ENCODE measurements at places on chromosomes 1 and 21.

GRCh38 chr1:234246638-234247116 is 126.6 kb upstream of the COA6 start:
- no peak for DNase-seq

GRCh38 chr1:8409106-8409505 is 91.2 kb downstream of the SLC45A1 start:
- peak; percentile 47 for DNase-seq

GRCh38 chr1:173431304-173432045 is 45.7 kb upstream of the PRDX6 start:
- peak; percentile 89 for DNase-seq

GRCh38 chr1:232149287-232150201 is 480.4 kb downstream of the SIPA1L2 start:
- DNase-seq, result peak; percentile 80

DNA sequence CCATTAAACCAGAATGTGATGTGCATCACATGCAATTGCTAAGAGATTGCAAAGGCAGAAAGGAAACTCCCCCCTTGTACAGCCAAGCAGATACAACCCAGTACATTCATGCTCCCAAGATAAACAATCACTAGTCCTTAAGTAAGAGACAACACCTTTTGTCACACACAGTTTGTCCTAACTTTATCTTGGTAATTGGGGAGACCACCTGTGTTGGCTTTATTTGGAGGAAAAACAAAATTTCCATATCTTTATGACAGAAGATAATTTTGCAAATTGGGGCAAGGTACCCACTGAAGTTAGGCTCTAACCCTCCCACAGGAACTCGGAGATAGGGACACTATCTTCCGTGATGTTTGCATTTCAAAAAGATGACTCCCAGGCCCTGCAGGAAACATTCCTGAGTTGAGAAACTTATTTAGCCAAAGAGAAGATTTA is 175.0 kb upstream of the TNR start:
- DNase-seq, result no peak

- DNase-seq, result peak; percentile 92
These were observed 26.8 kb upstream of the TARBP1 start for GRCh38 chr1:234505769-234506102.

DNA sequence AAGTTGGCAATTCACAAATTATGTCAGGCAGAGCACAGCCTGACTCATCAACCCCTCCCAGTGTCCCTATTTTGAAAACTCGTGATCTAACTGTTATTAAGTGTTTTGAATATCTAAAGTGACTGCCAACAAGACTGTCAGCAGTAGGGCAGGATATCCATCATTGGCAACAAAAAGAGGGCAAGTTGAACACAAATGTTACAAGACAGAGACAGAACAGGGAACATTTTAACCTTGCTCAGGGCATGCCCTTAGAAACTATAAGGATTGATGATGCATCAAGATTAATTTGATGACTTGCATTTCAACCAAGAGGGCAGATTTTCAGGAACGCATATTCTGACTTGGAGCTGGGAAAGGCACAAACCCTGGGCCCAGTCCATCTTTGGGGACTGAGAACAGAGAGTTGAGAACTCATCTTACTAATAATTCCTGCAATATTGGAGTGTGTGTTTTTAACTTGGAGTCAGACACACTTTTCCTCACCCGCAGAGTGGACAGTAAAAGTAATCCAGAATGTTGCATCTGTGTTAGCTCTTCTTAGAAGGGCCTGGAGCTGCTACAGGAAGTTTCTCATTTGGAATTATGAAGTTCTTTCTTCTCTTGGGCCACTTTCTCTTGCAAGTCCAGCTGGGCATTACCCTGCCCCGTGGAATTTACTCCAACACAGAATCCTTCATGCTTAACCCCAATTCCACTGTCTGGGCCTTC is 317.2 kb downstream of the LTN1 start:
- peak; percentile 64 for DNase-seq

DNA sequence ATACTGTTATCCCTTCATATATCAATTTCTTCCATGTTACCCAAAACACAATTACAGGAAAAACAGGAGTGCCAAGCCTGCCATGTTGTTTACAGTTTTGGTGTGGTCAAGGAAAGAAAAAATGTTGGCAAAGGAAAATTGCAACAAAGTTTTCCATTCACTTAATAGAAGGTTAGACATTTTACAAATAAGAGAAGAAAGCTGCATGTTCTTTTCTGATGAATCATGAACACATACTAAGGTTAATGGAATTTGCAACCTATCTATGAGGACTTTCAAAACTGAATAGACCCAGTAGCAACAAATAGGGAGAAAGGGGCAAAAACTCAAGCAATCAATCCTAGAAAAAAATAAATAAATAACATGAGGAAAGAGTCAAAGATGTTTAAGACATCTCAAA is 556.7 kb downstream of the DPYD start:
- DNase-seq, result peak; percentile 42

- peak; percentile 43 for DNase-seq
These were observed 86.0 kb downstream of the PBX1 start for GRCh38 chr1:164644774-164645644.

DNA sequence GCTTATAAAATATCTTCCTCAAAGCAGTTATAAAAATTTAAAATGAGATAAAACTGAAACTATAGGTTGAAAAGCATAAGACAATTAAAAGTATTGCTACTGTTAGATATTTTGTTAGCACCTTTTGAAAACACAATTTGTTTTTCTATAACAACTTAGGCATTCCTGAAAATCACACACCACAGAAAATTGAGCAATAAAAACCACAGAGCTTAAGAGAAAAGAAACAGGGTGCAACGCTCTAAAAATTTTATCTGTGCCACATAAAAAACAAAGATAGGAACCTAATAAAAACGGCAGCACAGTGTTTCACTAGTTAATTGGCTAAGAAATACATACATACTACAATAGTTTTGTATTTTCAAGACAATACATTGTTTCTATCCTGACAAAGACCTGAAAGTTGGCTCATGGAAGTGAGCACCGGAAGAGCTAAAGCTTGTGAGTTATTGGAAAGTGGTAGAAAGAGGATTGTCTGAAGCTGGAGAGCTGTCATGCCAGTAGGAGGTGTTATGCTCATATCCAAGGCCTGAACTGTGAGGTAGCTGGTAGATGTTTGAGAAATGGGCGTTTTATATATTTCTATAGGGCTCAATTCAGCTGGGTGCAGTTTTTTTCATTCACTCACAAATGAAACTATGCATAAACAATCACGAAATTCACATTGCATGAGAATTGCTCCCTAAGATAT is 45.8 kb downstream of the RGS7 start:
- no peak for DNase-seq

DNA sequence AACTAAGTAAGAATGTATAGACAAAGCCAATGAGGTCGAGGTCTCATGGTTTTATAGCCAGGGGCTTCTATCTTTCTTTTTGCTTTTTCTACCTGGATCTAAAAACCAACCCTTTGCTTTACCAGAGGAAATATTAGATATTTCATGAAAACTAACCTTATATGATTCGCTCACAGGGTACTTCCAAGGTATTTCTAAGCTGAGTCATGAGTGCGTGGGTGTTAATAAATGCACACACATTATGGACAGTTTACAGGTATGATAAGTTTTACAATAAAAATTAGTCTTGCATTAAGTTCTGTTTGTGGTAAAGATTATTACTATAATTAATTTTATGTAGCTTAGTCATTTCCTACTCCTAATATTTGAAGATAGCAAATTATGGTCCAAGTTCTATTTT is 217.2 kb downstream of the CHRM3 start:
- DNase-seq, result peak; percentile 28

DNA sequence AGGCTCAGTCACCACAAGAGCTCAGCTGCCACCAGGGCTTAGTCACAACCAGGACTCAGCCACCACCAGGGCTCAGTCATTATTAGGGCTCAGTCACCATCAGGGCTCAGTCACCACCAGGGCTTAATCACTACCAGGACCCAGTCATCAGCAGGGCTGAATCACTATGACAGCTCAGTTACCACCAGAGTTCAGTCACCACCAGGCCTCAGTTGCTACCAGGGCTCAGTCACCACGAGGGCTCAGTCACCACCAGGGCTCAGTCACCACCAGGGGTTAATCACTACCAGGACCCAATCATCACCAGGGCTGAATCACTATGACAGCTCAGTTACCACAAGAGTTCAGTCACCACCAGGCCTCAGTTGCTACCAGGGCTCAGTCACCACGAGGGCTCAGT is 196.2 kb downstream of the NPHP4 start:
- no peak for DNase-seq

DNA sequence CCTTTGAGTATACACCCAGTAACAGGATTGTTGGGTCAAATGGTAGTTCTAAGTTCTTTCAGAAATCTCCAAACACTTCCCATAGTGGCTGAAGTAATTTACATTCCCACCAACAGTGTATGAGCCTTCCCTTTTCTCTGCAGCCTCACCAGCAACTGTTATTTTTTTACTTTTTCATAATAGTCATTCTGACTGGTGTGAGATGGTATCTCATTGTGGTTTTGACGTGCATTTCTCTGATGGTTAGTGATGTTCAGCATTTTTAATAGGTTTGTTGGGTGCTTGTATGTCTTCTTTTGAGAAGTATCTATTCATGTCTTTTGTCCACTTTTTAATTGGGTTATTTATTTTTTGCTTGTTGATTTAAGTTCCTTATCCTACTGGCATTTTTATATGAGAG is 26.4 kb upstream of the LAMC1 start:
- no peak for DNase-seq

DNA sequence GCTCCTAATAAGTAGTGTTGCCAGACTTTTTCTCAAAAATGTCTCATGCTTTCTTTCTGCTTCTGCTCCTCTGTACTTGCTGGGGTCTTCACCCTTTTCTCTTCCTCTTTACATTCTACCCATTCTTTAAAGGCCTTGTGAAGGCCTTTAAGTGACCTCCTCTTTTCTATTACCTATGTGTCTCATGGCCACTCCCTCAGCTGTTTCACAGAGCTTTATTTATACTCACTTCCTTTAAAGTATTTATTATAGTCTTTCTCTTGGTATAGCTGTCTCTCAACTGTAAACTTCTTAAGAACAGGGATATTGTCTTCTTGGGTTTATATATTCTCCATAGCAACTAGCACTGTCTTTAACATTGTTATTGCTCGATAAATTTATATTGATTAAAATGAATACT is 792 bp downstream of the GOLPH3L start:
- peak; percentile 30 for DNase-seq

DNA sequence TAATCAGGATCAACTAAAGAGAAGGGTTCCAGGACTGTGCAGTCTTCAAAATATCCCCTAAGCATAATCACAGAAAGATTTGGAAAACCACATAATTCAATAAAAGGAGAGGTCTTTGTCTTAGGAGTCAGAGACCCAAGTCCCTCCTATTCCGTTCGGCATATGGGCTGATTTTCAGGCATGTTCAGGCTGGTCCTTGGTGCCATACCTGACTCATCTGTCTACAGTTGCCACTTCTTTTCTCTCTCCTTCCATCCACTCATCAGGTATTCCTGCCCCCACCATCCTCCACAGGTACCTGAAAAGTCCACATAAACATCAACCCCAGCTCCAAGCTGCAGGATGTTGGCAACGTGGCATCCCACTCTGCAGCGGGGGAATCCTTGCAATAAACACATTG is 29.7 kb upstream of the RPL11 start:
- DNase-seq, result peak; percentile 92

GRCh38 chr1:200780545-200781369 is 42.1 kb downstream of the CAMSAP2 start:
- no peak for DNase-seq

GRCh38 chr21:34930971-34931370 is 118.1 kb downstream of the RUNX1 start:
- peak; percentile 52 for DNase-seq

GRCh38 chr1:111733183-111733991 is 5.8 kb downstream of the INKA2 start:
- peak; percentile 57 for DNase-seq

DNA sequence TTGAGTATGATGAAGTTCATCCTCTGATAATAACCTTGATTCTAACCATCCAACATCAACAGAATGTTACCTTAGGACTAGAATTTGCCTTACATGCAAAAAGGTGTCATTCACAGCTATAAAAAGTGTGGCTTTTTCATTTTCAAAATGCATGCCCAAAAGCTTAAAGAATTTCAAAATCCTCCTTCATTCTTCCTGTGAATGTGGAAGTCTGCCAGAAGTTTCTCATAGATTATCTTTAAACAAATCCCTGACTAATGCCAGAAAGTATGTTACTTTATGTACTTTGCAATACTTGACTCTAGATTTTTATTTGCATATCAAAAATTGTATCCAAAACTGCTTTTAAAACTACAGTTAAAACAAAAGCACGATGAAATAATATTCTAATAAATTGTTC is 270.6 kb upstream of the ZRANB2 start:
- peak; percentile 70 for DNase-seq

- no peak for DNase-seq
These were observed 7.4 kb downstream of the HCRTR1 start for GRCh38 chr1:31624731-31625514.

- DNase-seq, result no peak
These were observed 152.1 kb upstream of the TMEM51 start for GRCh38 chr1:15001317-15001915.
